ENCODE measurements at places on chromosomes 5 and 9.

DNA sequence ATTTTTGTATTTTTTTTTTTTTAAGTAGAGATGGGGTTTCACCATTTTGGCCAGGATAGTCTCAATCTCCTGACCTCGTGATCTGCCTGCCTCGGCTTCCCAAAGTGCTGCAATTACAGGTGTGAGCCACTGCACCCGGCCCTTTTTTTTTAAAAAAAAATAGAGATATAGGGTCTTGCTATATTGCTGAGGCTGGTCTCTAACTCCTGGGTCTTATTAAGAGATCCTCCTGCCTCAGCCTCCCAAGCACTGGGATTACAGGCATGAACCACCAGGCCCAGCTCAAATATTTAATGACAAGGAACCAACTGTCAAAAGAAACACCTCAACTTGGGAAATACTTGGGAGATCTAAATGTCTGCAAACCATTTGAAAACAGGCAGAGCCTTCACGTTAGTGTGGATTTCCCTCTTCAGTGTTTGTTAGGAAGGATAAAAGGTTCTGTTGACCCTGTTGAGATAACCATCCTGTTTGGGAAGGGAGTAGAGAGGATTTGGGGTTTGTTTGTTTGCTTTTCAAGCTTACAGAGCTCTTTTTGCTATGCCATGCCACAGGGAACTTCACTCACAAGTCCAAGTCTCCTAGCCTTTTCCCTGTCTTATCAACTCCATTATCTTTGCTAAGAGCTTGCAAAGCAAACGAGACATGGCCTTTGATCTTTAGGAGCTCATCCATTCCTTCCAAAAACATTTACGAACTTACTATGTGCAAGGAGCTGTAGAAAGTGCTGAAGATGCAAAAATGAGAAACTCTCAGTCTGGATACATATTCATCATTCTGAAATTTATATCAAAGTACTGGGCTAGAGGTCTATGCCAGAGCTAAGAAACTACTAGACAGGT lies 7.5 kb downstream of the FAXDC2 start:
- DNase-seq = no peak

GRCh38 chr9:126694206-126695081 lies 80.7 kb downstream of the LMX1B start:
- DNase-seq = no peak

DNA sequence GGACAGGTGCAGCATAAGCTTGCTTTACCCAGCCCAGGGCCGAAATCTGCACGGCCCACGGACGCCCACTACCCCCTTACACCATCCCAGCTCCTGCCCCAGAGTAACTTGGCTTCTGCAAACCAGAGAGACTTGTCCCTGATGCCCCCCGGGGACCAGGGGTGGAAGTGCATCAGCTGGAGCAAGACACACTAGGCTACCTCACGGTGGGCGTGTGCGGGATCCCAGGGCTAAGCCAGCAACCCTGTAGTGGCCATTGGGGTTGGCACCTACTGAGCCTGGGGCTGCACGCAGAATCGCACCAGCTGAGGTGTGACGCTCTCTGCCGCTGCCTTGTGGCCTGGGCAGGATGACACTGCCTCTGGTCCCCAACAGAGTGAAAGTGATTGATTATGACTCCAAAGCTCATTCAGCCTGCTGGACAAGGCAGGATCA lies 6.1 kb upstream of the ZNF79 start:
- no peak for DNase-seq

- DNase-seq = no peak
These were observed 27.6 kb downstream of the ZDHHC11B start for GRCh38 chr5:756865-757345.

DNA sequence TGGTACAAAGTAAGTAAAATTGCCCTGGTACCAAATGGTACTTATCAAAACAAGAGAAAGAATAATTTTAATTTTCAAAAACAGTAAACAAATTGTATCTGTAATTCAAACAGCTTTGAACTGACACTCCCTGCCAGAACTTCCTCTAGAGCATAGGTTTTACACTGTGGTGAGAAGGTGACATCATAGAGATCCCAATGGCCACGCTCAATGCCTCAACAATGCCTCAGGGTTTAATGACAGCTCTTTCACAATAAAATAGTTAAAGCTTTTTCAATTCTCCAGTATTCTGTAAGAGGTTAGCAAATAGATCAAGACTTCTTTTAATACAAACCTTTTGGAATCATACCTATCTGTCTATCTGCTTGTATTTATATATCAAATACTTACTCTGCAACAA lies 437.1 kb downstream of the PRR16 start:
- no peak for DNase-seq

- no peak for DNase-seq
These were observed 1.2 kb downstream of the TLR4 start for GRCh38 chr9:117705386-117705785.

GRCh38 chr9:101353683-101354082 lies 31.1 kb downstream of the BAAT start:
- no peak for DNase-seq

GRCh38 chr5:143025971-143026370 lies 255.8 kb downstream of the ARHGAP26 start:
- DNase-seq = no peak

Measured in fibroblast of villous mesenchyme (primary cell).